K562 (cell line): ENCODE measurements at places on chromosomes 16 and 17. TPM values are rescaled to one million over a fixed set of nuclear protein-coding genes. Genes with fewer than 3 reads are reported as not detected.

Gene INPP5K
- total RNA-seq, result 11.8 and 13.7 TPM in 2 replicates

Gene CD79B
- 0.38 and 0.62 TPM in 2 replicates for total RNA-seq

Gene TMEM235
- not detected in 2 replicates for total RNA-seq

Gene ZNF469
- total RNA-seq, result 0.02 and 0.04 TPM in 2 replicates

Gene ABCC6
- 0.07 TPM in 1 of 2 replicates, not detected in the other for total RNA-seq

Gene KRTAP1-5
- not detected in 2 replicates for total RNA-seq

Gene SYT17
- not detected in 2 replicates for total RNA-seq

GRCh38 chr16:81189100-81189664 lies 49.3 kb upstream of the BCO1 start:
- DNase-seq, result no peak

GRCh38 chr16:83623892-83624291 lies 183.9 kb upstream of the HSBP1 start:
- DNase-seq, result no peak

DNA sequence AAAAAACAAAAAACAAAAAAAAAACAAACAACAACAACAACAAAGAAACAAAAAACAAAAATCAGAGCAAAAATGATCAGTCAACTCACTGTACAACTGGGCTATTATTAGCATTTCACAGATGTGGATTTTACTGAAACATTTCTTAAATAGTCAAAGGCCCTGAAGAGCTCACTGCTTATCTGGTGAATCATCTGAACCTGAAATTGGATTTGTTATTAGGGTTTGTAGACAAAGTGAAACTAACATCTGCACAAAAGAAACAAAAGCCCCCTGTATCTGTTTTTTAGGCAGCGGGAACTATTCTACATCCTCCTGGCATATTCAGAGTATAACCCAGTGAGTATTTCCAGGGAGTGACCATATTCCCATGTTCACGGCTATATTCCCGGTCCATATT lies 32.6 kb upstream of the KSR1 start:
- DNase-seq, result no peak

GRCh38 chr17:38572669-38573365 lies 32.9 kb downstream of the SRCIN1 start:
- peak; percentile 44 for DNase-seq

DNA sequence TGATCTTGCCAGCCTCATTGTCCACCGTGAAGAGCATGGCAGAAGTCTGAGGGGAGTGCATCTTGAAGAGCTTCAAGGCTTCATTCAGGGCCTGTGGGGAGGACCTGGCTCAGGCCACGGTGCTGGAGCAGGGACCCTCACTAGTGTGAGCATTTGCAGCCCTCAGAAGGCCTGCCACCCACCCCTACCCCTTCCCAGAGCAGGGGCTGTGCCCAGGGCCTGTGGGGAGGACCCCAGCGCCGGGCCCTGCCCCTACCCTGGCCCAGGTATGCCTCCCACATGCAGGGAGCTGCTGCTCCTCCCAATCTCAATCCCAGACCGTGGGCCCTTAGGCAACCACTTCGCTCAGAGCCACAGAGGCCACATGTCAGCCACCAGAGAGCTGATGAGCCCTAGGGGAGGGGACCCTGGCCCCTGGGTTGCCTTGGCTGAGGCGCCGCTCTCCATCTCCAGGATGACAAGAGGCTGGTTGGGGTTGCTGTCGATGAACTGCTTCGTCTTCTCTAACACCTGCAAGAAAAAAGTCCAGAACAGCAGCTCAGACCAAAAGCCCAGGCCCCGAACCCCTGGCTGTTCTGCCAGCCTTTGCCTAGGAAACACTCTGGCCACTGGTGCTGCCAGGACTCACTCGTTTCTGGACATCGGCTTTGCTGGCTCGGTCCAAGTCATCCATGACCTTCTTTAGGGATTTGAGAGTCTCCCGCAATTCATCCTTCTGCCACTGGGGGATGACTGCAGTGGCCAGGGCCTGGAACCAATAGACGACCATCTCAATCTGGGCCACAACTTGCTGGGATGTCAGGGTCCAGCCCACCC lies 1.8 kb upstream of the EXOSC6 start:
- DNase-seq, result peak; percentile 63

- peak; percentile 72 for DNase-seq
These were observed 15.0 kb upstream of the PEMT start for GRCh38 chr17:17606416-17607000.

DNA sequence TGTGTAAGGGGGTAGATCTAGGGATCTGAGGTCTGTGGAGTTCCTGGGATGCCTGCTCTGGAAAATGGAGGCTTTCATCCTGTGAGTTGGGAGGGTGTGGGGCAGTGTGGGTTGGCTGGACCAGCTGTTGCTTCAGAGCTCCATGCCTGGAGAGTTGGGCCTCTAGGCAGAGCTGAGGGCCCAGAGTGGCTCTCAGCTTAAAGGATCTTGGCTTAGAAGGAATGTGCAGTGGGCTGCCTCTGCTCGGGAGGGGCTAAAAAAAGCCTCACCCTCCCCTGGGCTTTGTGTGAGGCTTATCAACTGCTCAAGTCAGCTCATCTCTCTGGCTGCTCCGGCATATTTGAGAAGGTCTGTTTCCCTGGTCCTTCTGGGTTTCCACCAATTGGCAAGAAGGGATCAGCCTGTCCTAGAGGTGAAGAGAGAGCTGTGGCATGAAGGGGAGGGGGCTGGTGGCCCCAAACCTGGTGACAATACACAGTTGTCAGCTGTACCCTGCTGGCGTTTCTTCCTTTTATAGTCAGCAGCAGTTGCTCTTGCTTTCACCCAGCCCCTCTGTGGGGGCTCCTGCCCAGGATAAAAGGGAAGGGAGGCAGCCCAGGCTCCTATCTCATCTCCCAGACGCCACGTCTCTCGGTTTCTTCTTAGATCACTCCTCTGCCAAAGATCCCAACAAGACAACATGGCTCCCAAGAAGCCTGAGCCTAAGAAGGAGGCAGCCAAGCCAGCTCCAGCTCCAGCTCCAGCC lies at the start of gene MYL4:
Gene MYL4 (plus strand): TSS at position 605 of the 745 bp plus-strand sequence. CDS start 75 bp downstream, at position 680.
- peak; percentile 67 for DNase-seq

DNA sequence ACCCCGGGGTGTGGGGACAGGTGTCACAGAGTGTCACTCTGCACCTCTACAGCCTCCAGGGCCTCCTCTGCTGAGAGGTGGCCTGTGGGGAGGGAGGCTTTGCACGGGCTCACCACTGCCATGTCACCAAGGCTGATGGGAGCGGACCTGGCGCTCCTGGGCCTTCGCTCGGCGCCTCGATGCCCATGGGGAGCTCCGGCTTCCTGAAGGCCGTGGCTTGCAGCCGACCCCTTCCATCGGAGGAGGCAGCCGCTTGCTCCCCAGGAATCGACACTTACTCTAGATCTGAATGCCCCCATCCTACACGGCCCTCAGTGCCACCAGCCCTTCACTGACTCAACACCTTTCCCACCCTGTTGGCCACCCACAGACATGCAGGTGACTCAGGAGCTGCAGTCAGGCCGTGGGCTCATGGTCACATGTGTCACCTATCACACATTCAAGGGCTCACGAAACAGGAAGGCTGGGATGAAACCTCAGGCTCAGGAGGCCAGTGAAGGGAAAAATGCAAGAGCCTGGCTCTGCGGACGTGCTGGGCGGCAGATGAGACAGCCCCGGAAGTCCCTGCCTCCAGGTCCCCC lies 11.9 kb downstream of the LGALS3BP start:
- no peak for DNase-seq

DNA sequence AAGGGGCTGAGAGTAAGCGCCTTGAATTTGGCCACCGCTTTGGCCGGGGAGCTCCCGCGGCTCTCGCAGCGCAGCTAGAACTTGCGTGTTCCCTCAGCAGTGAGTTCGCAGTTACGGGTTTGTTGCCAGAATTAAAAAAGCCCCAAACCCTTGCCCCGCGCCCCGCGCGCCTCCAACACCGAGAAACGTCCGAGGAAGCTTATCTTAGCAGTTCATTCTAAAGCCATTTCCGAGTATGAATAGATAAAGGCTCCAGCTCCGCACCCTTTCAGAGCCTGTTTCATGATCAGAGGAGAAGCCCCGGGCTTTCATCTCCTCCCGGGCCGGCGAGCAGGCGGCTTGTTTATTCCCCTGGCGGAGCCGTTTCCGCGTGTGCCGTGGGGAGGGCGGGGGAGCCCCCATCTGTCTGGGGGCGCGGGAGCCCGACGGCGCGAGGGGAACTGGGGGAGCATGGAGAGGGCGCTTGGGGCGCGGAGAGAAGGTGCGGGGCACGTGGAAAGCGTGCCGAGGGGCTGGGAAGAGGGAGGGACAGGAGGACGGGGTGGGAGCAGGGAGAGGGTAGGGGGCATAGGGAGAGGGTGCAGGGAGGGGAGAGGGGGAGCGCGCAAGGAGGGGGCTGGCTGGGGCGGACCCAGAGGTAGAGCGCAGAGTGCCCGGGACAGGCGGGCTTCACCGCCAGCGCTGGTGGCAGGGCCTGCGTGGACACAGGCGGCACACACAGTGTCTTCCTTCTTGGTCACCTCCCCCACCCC lies 9.9 kb downstream of the TBX4 start:
- DNase-seq, result peak; percentile 45

DNA sequence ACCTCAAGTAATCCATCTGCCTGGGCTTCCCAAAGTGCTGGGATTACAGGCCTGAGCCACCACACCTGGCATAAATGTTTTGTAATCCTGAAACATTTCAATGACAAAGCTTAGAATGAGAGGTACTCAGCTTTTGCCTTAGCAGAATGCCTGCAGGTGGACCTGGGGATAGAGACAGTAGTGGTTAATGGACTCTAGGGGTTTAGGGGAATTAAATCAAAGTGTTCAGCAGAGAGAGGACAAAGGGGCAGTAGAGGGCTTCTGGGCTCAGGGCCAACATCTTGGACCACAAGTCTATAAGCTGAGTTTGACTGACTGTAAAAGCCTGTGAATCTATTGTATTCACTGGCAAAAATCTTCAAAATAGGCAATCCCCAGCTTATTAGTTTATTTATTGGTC lies 36.0 kb upstream of the MED13 start:
- DNase-seq, result no peak
